WERI-Rb-1 (cell line): ENCODE measurements at places on chromosomes 5 and 9.

GRCh38 chr5:82512025-82512424 lies 233.9 kb upstream of the RPS23 start:
- no peak for DNase-seq

- DNase-seq, result no peak
Observed at GRCh38 chr5:27140831-27141230, 102.4 kb upstream of the CDH9 start.

DNA sequence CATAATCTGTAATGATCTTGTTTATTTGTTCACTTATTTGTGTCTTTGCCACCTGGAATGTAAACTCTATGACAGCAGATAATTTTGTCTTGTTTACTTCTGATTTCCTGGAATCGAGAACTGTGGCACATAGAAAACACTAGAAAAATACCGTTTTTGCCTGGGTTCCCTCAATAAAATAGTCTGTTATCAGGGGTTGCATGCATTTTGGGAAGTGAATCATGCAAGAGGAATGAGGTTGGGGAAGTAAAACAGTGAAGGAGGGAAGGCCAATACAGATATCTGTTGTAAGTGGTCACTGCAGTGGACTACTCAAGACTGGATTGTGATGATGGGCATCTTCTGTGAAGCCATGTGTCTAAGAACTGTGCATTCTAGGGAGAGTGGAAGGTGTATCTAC lies 45.2 kb upstream of the IL6ST start:
- DNase-seq, result no peak

DNA sequence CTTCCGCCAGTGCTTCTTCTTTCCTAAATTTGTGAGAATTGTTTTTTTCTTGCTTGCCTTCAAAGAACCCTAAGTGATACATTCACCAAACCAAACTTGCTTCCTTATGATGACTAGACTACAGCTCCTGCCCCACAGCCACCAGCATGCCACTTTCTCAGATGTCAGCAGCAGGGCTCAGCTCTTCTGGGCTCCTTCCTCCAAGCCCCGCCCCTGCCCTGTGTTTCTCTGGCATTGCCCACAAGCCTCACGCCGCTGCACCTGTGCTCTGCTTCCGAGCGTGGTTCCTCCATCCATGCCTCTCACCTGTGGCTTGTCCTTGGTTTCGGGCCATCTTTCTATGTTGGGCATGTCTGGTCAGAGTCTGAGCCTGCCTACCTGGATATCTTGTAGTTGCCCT lies 10.6 kb downstream of the UNC5A start:
- DNase-seq, result no peak

GRCh38 chr5:53431665-53432064 lies 48.8 kb upstream of the FST start:
- no peak for DNase-seq
